ENCODE measurements at places on chromosomes 16 and 17. TPM values are rescaled to one million over a fixed set of nuclear protein-coding genes. Genes with fewer than 3 reads are reported as not detected.
A peak's percentile ranks its signal among the peaks of the same experiment; 100 is the strongest.

The STAT5A gene
- total RNA-seq = 70.9 TPM

The NLRC3 gene
- 0.33 TPM for total RNA-seq

The ADORA2B gene
- 2.2 TPM for total RNA-seq

The SERPINF2 gene
- 7.2 TPM for total RNA-seq

The SOCS1 gene
- 2.2 TPM for total RNA-seq

The CD300E gene
- total RNA-seq = 2.4 TPM

The TERB1 gene
- total RNA-seq = not detected

The HCFC1R1 gene
- 31.4 TPM for total RNA-seq

The SNX20 gene
- 1.9 TPM for total RNA-seq

The TRIM47 gene
- total RNA-seq = 27.8 TPM

DNA sequence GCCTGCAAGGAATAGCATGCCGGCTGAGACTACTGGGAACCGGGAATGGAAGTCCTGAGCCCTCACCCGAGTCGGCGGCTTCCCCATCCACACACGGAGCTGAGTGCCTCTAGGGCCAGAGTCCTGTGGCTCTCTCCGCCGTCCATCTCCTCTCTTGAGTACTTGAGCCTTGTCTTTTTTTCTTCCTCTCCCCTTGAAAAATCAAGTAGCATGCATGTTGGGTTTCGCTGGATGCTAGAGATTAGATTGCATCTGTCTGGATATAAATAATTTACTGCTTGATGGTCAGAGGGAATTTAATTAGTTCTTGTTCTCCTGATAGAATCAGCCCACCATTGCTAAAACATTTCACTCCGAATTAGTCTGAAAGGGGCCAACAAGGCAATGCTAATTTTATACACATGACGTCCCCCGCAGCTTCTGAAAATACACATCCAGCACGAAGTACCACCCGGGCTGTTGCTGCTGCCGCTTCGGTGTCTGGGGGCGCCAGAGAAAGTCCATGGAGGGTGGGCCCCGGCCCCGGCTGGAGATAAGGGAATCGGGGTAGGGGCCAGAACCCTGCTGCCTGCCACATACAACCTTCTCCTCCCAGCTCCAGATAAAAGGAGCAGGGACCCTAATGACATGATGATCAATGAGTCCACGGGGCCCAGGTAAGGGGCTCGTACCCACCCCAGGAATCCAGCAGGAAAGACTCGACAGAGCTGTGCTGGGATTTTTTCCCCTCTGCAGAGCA, 48.5 kb downstream of the RBFOX3 start:
- H3K27me3 ChIP-seq = no peaks in the 10 kb centered on the region
- no peak overlapping the region for H3K27ac ChIP-seq
- H3K4me1 ChIP-seq = peaks cover 17% of the 10 kb centered on the region
- H3K4me3 ChIP-seq = no peak overlapping the region
- H3K36me3 ChIP-seq = no peaks in the 10 kb centered on the region

DNA sequence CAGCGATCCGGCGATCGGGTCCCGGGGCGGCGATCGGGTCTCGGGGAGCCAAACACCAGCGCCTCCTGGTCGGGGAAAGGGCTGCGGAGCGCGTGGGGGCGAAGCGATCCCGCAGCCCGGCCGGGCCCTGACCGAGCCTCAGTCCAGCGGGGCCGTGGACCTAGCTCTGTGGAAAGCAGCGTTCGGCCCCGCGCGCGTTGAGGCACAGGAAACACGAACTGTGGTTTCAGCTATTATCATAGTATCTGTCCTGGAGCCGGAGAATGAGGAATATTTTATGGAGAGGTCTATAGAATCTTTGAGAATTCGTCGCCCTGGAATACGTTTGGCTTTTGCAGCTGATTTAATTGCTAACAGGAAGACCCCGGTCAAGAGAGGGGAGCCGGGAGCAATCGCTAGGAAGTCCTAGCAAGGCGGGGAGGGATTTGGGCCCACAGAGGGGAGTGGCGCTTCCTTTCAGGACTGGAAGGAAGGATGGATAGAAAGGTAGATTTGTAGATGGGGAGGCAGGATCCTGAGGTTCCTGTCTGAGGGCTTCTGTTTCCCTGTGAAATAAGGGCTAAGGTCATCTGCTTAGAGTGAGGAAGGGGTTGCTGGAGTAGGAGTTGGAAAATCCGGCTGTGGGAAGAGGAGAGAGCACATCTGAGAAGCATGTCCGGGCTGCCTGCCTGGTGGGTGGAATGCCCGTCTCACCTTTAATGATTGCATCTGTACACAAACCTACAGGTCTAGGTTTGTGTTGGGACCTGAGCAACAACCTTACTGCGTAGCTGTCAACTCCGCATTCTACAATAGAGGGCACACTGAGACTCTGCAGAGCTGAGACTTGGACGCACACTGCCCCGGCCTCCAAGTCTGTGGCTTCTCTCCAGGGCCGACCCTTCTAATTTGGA, 770 bp downstream of the CCNF start:
- no peak for DNase-seq
- H3K4me1 ChIP-seq = peaks cover 11% of the 10 kb centered on the region
- no peaks in the 10 kb centered on the region for H3K36me3 ChIP-seq
- peak overlapping the region; percentile 75 for H3K27ac ChIP-seq
- H3K4me3 ChIP-seq = peak overlapping the region; percentile 76

DNA sequence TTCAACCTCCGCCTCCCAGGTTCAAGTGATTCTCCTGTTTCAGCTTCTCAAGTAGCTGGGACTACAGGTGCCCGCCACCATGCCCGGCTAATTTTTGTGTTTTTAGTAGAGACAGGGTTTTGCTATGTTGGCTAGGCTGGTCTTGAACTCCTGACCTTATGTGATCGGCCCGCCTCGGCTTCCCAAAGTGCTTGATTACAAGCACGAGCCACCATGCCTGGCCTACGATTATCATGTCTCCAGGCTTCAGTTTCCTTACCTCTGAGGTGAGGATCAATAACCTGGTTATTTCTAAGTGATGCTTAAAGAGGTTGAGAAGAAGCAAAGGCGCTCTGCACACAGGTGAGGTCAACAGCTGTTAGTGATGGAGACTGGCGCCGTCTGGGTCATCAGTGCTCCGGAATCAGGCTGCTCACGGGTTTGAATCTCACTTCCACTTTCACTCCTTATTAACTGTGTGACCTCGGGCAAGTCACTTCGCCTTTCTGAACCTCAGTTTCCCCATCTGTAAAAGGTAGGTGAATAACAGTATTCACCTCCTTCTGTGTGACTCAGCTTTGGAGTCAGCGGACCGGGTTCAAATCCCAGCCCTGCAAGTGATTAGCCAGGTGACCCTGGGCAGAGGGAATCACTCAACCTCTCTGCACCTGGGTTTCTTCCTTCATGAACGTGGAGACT, 745 bp upstream of the ABCC1 start:
- H3K27me3 ChIP-seq = no peaks in the 10 kb centered on the region
- no peaks in the 10 kb centered on the region for H3K36me3 ChIP-seq
- H3K4me1 ChIP-seq = peaks cover 48% of the 10 kb centered on the region
- H3K4me3 ChIP-seq = peak overlapping the region; percentile 93

GRCh38 chr16:50259334-50260205, 6.8 kb upstream of the ADCY7 start:
- H3K27me3 ChIP-seq = no peaks in the 10 kb centered on the region
- H3K4me1 ChIP-seq = no peaks in the 10 kb centered on the region
- peak overlapping the region; percentile 45 for H3K27ac ChIP-seq
- H3K36me3 ChIP-seq = no peaks in the 10 kb centered on the region
- DNase-seq = peak; percentile 80

- no peak overlapping the region for H3K4me3 ChIP-seq
- no peak for DNase-seq
- H3K27me3 ChIP-seq = no peaks in the 10 kb centered on the region
These were observed 30.6 kb upstream of the KRT17 start for GRCh38 chr17:41654678-41655607.

DNA sequence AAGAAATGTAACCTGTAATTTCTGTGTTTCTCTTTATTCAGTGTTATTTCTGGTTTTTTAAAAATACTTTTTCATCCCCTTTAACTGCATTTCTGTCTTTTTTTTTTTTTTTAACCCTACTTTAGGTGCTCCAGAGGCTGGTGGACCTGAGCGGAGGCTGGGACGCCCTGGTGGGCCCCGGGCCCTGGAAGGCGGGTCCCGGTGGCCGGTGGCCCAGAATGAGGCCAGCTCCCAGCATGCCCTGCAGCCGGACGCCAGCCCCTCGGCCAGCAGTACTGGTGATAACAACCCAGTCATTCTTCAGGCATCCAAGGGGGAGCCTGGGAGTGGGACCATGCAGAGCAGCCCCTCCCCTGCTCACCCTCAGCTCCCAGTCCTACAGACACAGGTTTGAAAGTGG, 1.5 kb downstream of the SRCAP start:
- no peak overlapping the region for H3K4me3 ChIP-seq
- no peak for DNase-seq
- H3K4me1 ChIP-seq = peaks cover 24% of the 10 kb centered on the region
- no peak overlapping the region for H3K27ac ChIP-seq
- H3K36me3 ChIP-seq = peaks cover 50% of the 10 kb centered on the region

DNA sequence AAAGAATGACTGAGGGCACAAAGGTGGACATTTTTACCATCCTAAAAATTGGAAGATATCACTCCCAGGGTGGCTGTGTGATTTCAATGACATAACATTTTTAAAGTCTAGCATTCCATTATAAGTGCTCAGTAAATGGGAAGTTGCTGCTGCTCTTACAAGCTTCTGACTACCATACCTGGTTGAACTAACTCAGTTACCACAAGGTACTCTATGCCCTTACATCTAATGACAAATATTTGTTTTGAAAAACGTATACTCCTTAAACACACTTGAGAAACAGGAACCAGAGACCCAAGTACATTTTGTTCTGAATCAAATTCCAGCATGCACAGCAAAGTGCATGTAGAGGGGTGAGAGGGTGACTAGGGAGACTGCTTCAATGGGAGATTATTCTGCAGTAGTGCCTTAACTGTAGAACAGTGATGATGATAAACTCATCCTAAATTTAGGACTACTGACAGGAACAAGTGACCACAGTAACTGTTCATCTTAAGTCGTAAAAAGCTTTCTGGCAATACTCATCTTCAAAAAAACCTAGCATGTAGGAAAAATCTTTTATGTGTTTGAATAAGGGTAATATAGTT, 83.5 kb downstream of the KANSL1 start:
- peaks cover 61% of the 10 kb centered on the region for H3K4me1 ChIP-seq
- peak overlapping the region; percentile 31 for H3K27ac ChIP-seq
- no peak for DNase-seq
- H3K4me3 ChIP-seq = no peak overlapping the region

GRCh38 chr16:50697881-50698767, 4.7 kb downstream of the NOD2 start:
- peak overlapping the region; percentile 61 for H3K27ac ChIP-seq
- peaks cover 34% of the 10 kb centered on the region for H3K4me1 ChIP-seq
- H3K36me3 ChIP-seq = no peaks in the 10 kb centered on the region
- peak overlapping the region; percentile 39 for H3K4me3 ChIP-seq
- H3K27me3 ChIP-seq = peaks cover 4% of the 10 kb centered on the region

DNA sequence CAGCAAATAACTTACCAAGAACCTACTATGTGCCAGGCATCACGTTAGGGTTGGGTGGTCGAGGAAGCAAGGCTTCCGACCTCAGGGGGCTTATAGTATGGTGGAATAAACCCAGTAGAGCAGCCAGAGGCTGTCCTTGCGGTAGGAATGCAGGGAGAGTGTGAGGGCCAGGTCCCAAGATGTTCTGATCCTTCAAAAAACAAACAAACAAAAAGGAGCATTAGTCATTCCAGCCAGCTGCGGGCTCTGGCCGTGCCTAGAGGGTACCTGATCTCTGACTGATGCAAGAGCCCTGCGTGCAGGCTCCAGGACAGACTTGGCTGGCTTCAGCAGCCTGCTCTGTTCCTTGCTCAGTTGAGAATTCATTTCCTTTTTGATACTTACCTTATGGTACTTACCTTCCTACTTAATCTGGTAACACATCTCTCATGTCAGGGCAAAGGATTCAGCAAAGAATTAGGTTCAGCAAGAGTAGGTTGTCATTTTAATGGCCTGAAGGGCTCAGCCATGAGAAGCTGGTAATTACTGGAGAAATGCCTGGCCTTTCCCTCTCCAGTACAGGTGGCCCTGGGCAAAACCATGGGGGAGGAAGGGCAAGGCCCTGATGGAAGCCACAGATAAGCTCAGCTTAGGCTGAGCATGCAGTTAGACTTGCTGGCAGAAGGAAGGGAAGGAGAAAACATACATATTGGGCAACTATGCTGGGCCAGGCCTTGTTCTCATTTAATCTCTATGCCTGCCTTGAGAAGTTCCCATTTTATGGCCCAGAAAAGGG, 18.4 kb downstream of the CYB5D2 start:
- no peaks in the 10 kb centered on the region for H3K27me3 ChIP-seq
- no peak overlapping the region for H3K27ac ChIP-seq
- peaks cover 6% of the 10 kb centered on the region for H3K4me1 ChIP-seq
- H3K4me3 ChIP-seq = no peak overlapping the region
- peaks cover 67% of the 10 kb centered on the region for H3K36me3 ChIP-seq

- DNase-seq = no peak
- no peaks in the 10 kb centered on the region for H3K27me3 ChIP-seq
- peaks cover 11% of the 10 kb centered on the region for H3K4me1 ChIP-seq
- H3K36me3 ChIP-seq = peaks cover 54% of the 10 kb centered on the region
These were observed 5.9 kb downstream of the ZNF205 start for GRCh38 chr16:3118204-3118790.

GRCh38 chr16:85675251-85675874, 13.4 kb downstream of the GINS2 start:
- H3K36me3 ChIP-seq = peaks cover 17% of the 10 kb centered on the region
- H3K27ac ChIP-seq = no peak overlapping the region
- H3K27me3 ChIP-seq = no peaks in the 10 kb centered on the region
- no peak overlapping the region for H3K4me3 ChIP-seq
- H3K4me1 ChIP-seq = no peaks in the 10 kb centered on the region
- no peak for DNase-seq

DNA sequence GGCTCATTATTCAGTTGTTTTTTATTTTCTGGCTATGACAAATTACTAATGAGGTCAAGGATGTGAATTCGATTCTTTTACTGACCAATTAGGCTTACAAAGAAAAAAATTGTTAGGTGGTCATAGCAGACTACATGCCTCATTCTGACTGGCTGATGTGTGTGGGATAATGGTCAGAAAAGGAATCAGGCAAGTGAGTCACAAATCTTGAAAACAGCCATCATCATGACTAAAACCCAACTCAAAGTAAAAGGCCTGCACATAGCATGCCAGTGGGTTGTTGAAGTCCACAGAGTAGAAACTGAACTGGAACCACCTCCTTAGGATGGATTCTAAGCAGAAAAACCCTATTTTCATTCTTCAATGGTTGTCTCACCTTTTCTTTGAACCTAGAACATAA, 8.6 kb downstream of the RPGRIP1L start:
- H3K27ac ChIP-seq = no peak overlapping the region
- H3K36me3 ChIP-seq = no peaks in the 10 kb centered on the region
- no peak overlapping the region for H3K4me3 ChIP-seq
- no peak for DNase-seq
- H3K4me1 ChIP-seq = no peaks in the 10 kb centered on the region

DNA sequence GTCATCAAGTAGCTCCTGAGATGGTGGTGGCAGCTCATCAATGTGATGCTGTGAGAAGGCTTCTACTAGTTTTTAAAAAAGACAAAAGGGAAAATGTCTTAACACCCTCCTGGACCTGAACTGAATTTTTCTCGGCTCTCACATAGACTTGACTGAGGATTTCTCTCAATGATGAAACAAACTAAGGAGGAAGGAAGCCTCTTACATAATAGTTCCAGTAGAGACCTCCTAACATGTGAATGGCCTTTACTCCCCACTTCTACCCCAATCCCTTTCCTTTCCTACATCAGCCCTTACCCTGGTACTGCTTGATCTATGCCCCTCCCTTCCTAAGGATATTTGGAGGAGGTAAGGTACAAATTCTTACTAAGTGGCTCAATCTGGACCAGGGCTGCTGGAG, 54.8 kb upstream of the MTMR4 start:
- H3K4me1 ChIP-seq = no peaks in the 10 kb centered on the region
- no peak for DNase-seq
- no peaks in the 10 kb centered on the region for H3K36me3 ChIP-seq
- H3K27me3 ChIP-seq = no peaks in the 10 kb centered on the region
- no peak overlapping the region for H3K4me3 ChIP-seq

- peak overlapping the region; percentile 100 for H3K4me3 ChIP-seq
- H3K27ac ChIP-seq = peak overlapping the region; percentile 82
- DNase-seq = no peak
- no peaks in the 10 kb centered on the region for H3K27me3 ChIP-seq
- H3K4me1 ChIP-seq = no peaks in the 10 kb centered on the region
These were observed 546 bp downstream of the SNN start for GRCh38 chr16:11668623-11669379.
